ENCODE measurements at places on chromosomes 3 and 15.

- DNase-seq = no peak
Measured at GRCh38 chr15:40470423-40471104, at the start of gene CHST14. Gene CHST14 (plus strand): TSS chr15:40470984. CDS start chr15:40471214, 230 bp downstream.

DNA sequence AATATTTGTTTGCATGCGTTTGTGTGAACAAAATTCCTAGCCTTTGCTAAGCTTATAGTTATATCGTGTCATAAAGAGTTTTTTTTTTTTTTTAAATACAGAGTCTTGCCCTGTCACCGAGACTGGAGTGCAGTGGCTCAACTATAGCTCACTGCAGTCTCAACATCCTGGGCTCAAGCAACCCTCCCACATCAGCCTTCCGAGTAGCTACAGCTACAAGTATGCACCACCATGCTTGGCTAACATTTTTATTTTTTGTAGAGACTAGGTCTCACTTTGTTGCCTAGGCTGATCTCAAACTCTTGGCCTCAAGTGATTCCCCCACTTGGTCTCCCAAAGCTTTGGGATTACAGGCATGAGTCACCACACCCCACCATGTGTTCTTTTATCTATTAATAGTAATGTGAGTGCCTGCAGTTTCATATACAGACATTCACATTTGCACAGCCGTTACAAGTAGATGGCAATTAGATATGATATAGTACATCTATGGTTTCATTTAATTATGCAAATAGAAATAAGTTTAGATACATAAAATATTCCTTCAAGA, 848.6 kb downstream of the PDCD6IP start:
- no peak for DNase-seq

DNA sequence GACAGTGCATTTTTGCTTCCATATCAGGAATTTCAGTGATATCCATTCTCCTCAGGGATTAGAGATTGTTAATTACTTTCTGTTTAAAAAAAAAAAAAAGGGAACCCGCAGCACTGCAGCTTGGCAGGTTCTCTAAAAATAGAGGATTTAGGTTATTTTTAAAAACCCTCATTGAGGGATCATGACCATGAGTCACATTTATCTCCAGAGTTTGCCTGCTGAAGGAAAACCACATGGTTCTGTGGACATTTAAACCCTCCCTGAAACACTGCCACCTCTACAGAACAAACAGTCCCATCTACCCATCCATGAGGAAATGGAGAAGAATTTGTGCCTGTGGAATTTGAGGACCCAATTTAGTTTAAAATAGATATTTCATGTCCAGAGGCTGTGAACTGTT, 66.2 kb upstream of the UBE2E1 start:
- no peak for DNase-seq

DNA sequence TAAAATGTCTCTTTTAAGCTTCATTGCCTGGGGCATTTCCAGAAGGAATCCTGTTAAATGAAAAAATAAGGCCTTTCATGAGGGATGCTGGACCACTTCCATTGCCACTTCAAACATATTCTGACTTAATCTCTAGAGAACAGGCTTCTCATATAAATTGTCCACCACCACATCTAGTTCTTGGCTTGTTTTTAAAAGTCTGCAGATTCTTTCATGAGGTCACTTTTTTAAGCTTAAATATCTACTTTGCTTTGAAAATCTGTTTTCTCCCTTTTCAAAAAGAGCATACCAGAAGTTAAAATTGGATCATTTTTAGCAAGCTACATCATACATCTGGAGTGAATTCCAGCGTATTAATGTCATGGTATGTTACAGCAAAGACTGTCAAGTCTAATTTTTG, 131.6 kb downstream of the C3orf70 start:
- DNase-seq = no peak
